ENCODE measurements at places on chromosomes 3 and 15.

GRCh38 chr3:58526515-58526957 is 10.5 kb downstream of the ACOX2 start:
- no peak for DNase-seq

DNA sequence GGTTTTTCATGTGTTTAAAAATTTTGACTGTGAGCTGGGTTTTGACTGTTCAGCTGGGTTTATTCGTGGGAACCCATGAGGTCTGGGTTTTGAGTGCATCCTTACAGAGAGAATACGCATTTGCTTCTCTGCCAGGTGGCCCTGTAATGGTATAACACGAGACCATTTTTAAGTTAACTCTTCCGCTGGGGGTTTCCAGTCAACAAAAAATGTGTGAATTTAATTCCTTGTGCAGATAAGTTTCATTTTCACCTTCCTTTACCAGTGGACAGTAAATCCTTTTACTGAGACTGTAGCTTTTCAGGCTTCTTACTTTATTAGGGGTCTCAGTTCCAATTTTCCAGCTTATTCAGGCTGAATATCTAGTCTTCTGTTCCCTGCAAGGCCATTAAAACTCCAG is 149.6 kb downstream of the OPA1 start:
- DNase-seq: no peak

DNA sequence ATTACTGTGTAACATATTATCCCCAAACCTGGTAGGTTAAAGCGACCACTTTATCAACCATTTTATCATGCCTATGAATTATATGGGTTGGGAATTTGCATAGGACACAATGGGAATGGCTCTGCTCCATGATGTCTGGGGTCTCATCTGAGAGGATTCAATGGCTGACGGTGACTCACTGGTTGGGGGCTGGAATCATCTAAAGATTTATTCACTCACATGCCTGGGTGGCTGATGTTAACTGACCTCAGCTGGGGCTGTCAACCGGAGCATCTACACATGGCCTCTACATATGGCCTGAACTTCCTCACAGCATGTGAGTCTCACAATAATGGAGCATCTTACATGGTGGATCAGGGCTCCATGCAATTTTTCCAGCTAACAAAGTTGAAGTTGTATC is 313.1 kb upstream of the PPP2R3A start:
- DNase-seq: no peak

- DNase-seq: no peak
Observed at GRCh38 chr15:92878593-92879053, 21.5 kb upstream of the CHD2 start.

GRCh38 chr3:65623362-65623761 is 415.4 kb downstream of the MAGI1 start:
- DNase-seq: no peak

DNA sequence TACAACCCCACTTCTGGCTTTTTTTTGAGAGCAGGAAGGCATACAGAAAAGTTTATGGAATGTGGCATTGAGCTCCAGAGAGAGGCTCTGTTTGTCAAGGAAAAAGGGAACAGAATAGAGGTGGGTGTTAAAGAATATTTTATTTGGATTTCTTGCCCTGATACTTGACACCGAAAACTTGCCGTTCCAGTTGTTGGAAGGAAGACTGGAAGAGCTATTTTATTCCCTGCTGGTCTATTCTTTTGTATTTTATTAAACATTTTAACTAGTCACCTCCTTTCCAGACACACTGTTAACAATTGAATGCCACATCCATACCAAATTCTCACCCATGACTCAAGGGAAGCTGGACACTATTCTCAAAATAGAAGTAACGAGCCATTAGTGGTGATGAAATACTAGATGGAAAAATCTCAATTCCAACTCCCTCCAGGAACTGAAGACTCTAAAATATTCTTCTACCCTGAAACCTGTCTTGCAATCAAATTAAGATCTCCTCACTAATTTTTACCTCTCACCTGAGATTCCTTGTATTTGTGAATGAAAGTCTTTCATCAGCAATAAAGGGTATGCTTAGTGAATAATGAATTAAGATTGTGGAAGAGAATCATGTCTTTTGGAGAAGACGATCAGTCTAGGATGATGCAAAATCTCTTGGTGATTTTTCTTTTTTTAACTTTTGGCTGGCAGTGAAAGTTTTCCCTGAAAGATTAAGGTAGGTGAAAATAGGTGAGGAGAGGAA is 28.5 kb downstream of the GREM1 start:
- no peak for DNase-seq

- no peak for DNase-seq
Observed at GRCh38 chr3:14133188-14133800, 8.4 kb downstream of the TMEM43 start.

- DNase-seq: no peak
Observed at GRCh38 chr3:191644291-191644690, 183.3 kb downstream of the PYDC2 start.

GRCh38 chr3:3772920-3773319 is 26.3 kb upstream of the LRRN1 start:
- DNase-seq: no peak

DNA sequence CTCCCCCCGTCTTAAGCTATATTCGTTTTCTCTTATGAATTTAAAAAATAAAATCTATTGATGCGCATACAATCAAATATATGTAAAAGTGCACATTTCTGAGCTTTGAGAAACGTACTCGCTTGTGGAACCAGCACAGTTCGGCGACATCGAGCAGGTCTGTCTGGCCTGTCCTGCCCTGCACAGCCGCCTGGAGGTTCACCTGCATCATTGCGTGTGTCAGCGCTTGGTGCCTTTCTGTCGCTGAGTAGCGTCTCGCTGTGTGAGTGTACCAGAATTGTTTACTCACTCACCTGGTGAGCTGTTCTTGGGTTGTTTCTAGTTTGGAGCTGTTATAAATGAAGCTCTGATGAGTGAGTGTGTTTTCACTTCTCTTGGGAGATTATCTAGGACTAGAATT is 104.0 kb downstream of the VGLL4 start:
- DNase-seq: no peak

- no peak for DNase-seq
Observed at GRCh38 chr3:175606650-175607318, 747.6 kb downstream of the NAALADL2 start.

GRCh38 chr15:77649017-77649416 is 16.3 kb upstream of the LINGO1 start:
- no peak for DNase-seq

DNA sequence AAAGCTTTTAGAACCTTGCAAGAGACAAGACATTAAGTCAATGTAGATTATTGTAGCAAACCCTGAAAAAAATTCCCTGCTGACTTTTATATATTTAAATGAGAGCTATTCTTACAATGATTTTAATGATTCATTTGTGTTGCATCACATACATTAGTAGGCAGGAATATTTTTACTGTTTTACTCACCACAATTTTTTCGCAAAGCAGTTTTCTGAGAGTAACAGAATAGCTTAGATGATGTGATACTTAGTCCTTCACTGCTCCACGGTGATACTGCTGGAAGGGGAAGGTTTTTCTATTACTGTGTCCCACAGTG is 43.9 kb upstream of the CLRN1 start:
- no peak for DNase-seq

GRCh38 chr3:197997936-197998335 is 37.9 kb downstream of the LMLN start:
- no peak for DNase-seq

GRCh38 chr15:95086531-95087252 is 855.3 kb downstream of the MCTP2 start:
- no peak for DNase-seq

DNA sequence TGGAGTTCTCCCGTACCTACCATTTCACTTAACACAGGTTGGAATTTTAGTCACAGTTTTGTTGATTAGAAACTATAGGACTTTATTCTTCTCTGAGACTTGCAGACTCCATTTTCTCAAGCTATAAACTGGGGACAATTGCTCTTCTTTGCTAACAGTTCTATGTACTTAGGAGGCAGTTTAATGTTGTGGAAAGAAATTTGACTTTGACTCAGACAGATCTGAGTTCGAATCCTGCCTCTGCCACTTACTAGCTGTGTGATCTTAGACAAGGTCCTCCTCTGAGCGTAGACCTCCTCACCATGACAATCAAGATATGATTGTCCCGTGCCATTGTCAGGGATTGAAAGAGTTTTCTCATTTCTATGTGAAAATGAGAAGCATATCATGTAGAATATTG is 196.4 kb upstream of the HES1 start:
- no peak for DNase-seq

DNA sequence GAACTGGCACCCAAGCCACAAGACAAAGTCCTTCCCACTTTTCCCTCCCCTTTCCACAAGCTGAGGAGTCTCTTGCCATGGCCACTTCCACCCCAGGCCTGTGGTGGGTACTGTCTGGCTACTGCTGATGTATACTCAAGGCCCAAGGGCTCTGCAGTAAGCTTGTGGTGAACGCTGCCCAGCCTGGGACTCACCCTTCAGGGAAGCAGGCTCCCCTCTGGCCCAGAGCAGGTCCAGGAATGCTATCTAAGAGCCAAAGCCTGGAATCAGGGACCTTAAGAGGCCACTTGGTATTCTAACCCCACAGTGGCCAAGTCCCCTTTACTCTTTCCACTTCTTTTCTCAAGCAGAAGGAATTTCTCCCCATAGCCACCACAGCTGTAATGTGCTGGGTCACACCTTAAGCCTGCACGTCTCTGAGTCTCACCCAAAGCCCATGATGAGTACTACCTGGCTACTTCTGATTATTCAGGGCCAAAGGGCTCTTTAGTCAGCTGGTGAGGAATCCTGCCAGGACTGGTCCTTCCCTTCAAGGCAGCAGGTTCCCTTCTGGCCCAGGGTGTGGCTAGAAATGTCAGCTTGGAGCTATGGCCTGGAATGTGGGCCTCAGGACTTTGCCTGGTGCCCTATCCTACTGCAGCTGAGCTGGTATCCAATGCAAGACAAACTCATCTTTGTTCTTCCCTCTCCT is 4.0 kb downstream of the PATL2 start:
- DNase-seq: no peak

- no peak for DNase-seq
Observed at GRCh38 chr15:38080651-38081275, 146.3 kb downstream of the TMCO5A start.

GRCh38 chr3:116020495-116020894 is 397.2 kb downstream of the GAP43 start:
- no peak for DNase-seq

GRCh38 chr3:16313886-16314645 is 49.1 kb downstream of the OXNAD1 start:
- DNase-seq: no peak

GRCh38 chr15:101049282-101049681 is 130.1 kb downstream of the LRRK1 start:
- no peak for DNase-seq

GRCh38 chr3:169668957-169669741 is 5.6 kb upstream of the MECOM start:
- DNase-seq: no peak

DNA sequence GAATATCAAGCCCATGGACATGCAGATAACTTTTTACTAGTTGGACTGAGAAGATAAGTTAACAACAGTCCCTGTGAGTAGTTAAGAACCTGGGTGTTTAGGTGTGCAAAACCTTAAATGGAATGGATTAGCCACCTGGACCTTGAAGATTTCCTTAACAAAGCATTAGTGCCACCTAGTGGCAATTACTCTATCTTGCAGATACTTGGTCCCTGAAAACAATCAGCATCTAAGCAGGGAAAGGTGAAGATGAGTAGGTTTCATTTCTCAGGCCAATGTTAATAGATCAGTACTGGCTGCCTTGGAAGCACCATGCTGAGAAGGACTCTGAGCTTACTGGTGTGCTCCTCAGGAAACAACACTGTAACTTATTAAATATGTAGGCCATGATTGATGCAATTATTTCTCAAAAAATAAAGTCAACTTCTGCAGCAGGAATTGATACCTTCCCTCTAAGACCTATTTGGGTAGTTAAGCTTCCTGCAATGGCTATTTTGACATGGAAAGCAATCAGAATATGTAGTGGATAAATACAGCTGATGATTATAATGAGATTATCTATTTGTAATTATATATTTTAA is 329.4 kb downstream of the TBC1D5 start:
- DNase-seq: no peak

- no peak for DNase-seq
Observed at GRCh38 chr3:139797724-139798343, 120.1 kb upstream of the NMNAT3 start.

DNA sequence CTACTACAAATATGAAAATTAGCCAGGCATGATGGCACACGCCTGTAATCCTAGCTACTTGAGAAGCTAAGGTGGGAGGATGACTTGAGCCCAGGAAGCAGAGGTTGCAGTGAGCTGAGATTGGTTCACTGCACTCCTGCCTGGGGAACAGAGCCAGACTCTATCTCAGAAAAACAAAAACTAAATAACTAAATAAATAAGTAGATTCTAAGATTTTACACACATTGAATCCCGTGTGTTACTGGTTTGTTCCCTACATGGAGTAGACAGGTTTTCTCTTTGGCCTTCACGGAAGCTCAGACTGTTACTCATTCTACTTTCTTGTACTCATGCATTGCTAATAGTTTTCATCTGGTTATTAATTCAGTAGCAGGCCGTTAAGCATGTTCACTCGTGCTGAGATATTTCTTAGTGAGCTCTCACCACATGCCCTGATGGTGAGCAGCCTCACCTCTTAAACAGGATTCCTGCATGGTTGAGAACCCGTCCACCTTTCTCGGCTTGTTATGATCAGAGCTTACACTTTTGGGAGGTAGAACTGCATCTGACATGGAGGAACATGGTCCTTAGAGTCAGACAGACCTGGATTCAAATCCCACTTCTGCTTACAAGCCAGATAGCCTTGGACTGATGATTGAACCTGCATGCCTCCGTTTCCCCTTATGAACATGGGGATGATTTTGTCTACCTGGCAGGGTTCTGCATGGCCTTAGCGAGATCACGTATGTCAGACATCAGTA is 49.1 kb downstream of the CMTM7 start:
- DNase-seq: no peak

DNA sequence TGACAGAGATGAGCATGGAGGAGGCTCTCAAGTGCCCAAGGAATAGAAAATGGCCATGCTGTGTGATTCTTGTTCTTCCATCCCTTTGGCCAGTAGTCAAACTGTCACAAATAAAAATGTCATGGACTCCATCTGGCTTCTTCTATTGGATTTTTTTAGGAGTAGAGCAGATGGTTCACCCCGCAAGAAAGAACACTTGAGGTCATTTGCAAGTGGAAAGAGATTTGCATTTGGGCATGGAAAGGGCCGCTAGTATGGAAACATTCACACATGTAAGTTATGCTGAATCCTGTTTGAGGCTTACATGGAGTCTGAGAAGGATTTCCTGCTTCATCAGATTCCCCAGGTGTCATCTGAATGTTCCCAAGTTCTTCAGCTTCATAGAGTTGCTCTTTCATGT is 53.1 kb upstream of the CFAP161 start:
- DNase-seq: no peak

- no peak for DNase-seq
Observed at GRCh38 chr3:26368312-26368711, 254.3 kb upstream of the LRRC3B start.

Data from stimulated activated CD8-positive, alpha-beta memory T cell treated with anti-CD3 and anti-CD28 coated beads, Interleukin-4, amount 100 ng/mL, for 1 hour (primary cell).